ENCODE measurements at places on chromosomes 2 and 18.

DNA sequence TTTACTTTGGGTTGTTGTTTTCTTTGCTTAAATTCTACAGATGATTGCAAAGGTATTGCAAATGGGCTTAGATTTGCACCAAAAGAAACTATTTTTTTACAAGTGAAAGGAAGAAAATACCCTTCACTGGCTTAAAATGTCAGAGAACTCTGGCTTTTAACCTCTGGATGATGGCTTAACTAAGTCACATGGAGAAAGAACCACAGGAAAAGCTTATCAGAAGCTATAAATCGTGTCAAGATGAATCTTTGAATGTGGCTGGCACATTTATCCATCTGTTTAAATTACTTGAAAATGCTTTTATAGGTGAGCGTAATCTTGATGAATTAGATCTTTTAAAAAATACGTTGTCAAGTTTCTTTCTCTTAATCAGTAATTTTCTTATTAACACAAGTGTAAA lies 32.0 kb upstream of the CCDC178 start:
- no peak for DNase-seq

DNA sequence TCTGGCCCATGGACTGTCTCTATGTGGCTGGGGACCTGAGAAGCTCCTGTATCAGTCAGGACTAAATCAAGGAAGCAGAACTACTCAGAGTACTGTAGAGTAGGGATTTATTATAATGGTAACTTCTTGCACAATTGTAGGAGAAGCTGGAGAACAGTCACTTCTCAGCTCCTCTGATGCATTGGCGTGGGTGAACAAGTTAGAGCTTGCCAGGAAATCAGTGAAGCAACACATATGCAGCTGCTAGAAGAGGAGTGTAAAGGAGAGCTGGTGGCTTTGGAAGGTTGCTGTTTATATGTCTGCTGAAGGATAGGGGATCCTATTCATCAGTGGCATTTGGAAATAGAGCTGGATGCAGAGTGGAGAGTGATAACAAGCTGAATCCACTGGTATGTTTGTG lies 215.5 kb upstream of the CWC22 start:
- DNase-seq: peak; percentile 72

GRCh38 chr18:76562286-76563122 lies 67.5 kb upstream of the ZNF516 start:
- DNase-seq: no peak

GRCh38 chr2:178679891-178680290 lies 127.3 kb downstream of the TTN start:
- DNase-seq: no peak

GRCh38 chr2:31136732-31137131 lies 1.5 kb downstream of the GALNT14 start:
- no peak for DNase-seq

GRCh38 chr18:24656050-24656449 lies 195.6 kb downstream of the HRH4 start:
- no peak for DNase-seq

- DNase-seq: no peak
Observed at GRCh38 chr2:156447761-156448160, 11.6 kb downstream of the GPD2 start.

DNA sequence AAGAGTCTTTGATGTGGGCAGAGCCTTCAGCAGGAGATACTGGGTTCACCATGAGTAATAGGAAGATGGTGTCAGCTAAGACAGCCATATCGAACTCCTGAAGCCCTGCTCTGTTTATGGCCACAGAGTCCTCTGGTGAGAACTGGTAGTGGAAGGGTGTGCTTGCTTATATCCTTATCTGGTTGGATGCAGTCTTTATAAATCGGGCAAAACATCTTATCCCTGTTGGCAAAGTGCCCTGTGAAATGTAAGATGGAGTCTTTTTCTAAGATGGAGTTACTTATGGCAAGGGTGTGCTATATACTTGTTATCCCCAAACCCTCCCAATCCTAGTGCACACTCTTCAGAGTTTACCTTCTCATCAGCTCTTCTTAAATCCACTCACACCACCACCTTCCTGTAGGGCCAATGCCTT lies 190.8 kb upstream of the PARD3B start:
- DNase-seq: no peak

DNA sequence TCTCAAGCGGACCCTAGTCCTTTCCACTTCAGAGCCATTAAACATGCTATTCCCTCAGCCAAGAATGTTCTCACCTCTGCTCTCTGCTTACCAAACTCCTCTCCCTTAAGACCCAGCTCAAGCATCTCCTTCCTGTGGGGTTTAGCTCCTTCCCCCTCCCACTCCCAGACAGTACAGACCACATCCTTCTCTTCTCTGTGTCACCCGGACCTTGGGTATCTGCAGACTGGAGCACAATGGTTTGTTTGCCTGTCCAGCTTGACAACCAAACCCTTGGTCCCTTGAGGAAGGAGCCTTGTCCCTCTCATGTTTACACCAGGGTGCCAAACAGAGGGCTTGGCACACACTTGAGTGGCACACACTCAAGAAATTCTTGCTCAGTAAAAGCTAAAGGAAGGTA lies 4.1 kb upstream of the CD8A start:
- no peak for DNase-seq

DNA sequence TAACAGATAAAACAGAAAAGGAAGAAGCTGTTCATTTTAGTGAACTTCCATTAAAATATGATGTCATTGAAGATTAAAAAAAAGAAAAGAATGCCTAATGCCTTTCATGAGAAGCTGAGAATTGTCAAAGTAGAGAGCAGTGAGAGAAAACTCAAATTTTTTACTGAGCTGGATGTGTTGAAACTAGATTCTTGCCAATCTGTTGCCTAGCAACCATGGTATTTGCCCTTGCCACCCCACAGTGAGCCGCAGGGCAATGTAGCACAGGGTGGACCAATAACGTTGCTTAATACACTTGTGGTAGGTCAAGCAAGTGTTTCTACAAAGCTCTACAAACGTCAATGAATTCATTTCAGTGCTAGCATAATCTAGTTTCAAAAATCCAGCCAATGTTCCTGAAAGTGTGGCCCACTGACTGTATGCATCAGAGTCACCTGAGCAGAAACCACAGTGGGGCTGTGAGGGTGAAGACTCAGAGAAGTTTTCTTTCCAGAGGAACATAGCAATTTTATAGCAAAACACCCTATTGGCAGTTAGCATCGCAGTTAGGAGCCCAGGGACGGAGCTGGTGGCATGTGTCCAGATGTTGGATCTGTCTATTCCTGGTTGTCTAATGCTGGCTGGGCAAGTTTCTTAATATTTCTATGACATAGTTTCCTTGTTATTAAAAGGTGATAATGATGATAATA lies 132.2 kb downstream of the DOCK10 start:
- peak; percentile 82 for DNase-seq
